ENCODE measurements at places on chromosomes 1 and 21.

GRCh38 chr1:117897551-117897950, 31.9 kb downstream of the GDAP2 start:
- no peak for DNase-seq

GRCh38 chr21:28734522-28735175, 258.0 kb downstream of the LTN1 start:
- DNase-seq: no peak

- DNase-seq: no peak
These were observed 371.8 kb downstream of the PBX1 start for GRCh38 chr1:164930833-164931232.

- DNase-seq: no peak
These were observed 64.2 kb upstream of the MRPS6 start for GRCh38 chr21:34009193-34009592.

- no peak for DNase-seq
These were observed 309.9 kb upstream of the PRMT6 start for GRCh38 chr1:106746448-106747085.

DNA sequence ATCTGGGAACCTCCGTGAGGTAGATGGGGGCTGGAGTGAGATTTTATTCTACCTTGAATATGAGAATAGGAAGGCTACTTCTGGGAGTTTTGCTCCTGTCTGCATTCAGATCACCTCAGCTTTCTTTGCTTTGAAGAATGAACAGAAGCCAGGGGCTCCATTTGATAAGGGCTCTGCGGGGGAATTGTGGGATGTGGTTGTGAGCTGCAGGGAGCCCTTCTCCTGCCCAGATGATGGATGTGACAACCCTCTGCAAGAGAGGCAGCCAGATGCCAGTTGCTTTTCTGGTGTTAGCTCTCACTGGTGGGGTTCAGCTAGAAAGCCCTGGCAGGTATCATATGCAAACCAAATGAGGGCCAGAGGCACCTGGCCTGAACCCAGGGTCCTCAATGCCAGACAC, 21.5 kb downstream of the IER5 start:
- DNase-seq: no peak

- DNase-seq: no peak
These were observed 75.1 kb downstream of the SIM2 start for GRCh38 chr21:36773995-36774394.

All from activated gamma-delta T cell (primary cell).